Karpas-422 (cell line): ENCODE measurements at places on chromosomes 7 and 10.

GRCh38 chr10:45380903-45381620 is 7.0 kb downstream of the ALOX5 start:
- no peak for DNase-seq

DNA sequence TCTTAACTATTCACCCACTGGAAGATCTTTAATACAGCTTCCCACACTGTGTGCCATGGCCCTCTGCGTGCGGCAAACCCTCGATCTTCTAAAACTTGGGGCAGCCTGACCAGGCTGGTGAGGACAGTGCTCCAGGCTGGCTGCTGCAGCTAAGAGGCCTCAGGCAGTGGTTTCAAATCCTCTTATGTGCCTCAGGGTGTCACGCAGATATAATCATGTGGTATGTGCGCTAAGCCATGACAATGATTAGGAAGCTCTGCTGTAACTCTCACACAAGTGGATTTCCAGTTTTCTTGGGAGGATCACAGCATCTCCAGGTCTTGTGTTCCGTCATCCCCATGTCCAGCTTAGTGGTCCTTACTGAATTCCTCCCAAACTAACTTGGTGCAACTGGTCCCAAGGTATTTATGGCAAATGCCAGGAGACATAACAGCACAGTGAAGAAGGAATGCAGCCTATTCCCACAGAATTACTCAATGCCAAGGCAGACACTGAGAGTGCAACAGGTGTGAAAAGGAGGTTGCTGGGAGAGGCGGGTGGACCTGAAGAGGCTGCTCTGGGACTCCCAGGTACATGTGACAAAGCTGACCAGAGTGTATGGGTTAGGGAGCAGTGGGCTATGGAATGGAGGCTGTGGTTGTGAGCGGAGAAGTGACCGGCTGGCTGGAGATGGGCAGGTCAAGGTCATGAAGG is 2.3 kb downstream of the HPS1 start:
- no peak for DNase-seq

GRCh38 chr10:71436268-71437125 is 39.8 kb downstream of the CDH23 start:
- DNase-seq = no peak

DNA sequence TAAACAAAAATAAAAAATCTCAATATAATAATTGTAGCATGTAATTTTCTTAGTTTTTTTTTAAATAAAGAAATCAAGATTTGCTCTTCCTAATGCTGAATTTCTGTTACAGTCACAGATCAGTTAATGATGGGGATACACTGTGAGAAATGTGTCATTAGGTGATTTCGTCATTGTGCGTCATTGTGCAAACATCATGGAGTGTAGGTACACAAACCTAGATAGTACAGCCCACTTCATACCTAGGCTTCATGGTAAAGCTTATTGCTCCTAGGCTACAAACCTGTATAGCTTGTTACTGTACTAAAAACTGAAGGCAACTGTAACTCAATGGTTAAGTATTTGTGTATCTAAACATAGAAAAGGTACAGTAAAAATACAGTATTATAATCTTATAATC is 74.4 kb upstream of the LSM8 start:
- DNase-seq = no peak

DNA sequence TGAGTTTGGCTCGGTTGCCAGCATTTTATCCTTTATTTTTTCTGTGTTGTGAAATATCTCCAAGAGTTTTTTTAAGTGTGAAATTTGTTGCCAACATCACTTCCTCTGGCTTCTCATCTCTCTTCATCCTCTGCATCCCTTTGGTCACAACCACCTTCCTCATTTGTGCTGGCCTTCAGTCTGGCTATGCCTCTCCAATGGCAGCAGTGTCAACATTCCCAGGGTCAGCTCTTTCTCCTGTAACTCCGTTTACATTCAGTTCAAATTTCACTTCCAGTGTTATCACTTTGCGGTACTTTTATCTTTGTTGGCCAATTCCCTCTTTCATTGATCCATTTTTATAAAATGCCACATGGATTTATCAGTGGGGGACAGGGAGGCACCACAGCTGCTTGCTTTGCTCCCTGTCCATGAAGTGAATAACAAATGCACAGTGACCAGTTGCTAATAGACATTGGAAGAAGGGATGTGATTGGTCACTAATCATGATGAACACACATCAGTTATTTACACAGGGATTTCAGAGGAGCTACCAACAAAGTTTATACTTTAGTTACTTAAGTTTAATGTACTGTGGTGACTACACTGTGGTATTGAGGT is 311.4 kb upstream of the LRGUK start:
- no peak for DNase-seq

DNA sequence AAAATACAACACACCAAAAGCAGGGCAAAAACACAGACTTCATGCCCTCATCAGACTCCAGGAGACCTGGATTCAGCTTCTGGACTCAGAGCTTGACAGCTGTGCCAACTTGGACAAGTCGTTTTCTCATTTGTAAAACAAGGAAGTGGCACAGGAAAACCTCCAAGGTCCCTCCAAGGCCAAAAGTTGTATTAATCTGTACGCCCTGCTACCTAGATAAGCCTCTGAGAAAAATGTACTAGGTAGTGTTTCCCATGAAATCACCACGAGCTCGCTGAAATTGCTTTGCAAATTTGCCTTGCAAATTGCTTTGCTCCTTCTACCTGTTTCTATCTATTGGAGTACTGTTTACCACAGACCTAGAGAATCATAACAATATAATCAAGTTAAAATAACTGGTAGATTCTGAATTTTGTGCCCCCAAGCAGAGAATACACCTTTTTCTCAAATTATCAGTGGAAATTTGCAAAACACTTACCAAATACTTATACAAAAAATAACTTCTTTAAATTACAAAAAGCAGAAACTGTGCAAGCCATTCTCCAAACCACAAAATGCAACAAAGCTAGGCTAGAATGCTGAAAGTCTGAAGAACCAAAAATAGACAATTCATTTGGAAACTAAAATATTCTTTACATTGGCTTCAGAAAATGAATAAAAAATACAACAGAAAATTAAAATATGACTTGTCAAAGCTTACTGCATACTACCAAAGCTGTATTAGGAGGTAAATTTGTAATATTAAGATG is 158.1 kb upstream of the CHST15 start:
- no peak for DNase-seq

DNA sequence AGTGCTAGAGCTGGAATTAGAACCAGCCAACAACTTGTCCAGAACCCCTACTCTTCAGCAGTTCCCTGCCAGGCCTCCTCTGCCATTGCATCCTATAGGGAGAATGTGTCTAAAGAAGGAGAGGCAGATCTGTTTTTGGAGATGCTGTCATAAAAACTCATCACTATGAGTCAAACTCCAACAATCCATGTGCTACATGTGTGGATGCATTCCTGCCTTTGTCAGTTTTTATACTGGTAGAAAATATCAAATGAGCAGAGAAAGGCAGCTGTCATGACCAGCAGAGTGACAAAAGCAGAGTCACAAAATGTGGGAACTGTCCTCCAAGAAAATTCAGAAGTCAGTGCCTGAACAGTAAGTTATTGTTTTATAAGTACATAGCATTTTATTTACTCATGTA is 93.0 kb downstream of the ABLIM1 start:
- DNase-seq = no peak

DNA sequence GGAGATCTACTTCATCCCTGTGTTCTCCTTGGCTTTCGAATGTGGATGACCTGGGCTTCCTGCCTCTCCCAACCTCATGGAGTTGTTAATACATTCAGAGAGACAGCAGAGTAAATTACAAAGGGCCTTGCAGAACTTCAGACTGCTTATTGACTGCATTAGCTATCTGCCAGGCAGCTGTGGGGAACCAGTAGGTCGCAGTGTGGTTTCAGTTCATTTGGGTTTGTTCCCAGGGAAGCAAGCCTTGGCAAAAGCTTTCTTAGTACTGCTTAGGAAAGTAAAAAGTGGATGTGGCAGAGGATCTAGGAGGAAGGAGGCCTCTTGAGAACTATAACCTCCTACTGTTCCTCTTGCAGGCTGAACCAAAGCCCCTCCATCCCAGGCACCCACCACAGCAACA is 9.2 kb downstream of the NPFFR1 start:
- DNase-seq = no peak

- DNase-seq = no peak
Observed at GRCh38 chr7:83105063-83105462, 57.6 kb downstream of the PCLO start.

GRCh38 chr7:1665549-1666316 is 4.3 kb upstream of the ELFN1 start:
- no peak for DNase-seq

DNA sequence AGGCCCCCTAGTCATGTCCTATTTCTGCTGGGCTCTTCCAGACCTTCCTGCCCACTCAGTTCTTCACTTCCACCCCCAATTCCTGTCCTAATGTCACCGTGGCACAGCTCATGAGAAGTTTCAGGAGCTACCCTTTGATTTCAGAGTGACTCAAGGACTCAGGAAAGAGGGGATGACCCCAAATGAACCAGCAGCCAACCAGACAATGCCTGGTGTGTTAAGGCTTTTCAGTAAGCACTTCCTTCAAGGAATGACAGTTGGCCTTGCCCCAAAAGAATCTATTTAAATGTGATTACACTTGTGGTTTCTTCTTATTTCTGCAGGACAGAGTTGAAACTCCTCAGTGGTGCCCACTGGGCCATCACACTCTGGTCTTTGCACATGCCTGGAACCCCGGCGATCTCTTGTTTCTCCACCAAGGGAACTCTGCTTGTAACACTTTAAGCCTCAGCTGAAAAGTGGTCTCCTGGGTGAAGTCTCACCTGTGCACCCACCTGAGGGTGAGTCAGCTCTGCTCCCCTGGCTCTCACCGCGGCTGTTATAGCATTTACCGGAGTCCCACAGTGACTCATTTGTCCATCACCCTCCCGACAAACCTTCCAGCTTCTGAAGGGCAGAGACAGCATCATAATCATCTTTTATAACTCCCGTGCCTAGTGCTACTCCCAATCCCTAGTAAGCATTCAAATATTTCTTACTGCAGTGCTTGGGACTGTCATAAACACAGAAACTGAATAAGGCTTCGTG is 123.0 kb upstream of the SVIL start:
- no peak for DNase-seq

- DNase-seq = peak; percentile 83
Observed at GRCh38 chr10:102395400-102396316, at the start of gene NFKB2. NFKB2 (plus strand) TSS chr10:102395705; CDS start chr10:102395960, 255 bp downstream.

GRCh38 chr7:140060788-140061606 is 1.8 kb downstream of the PARP12 start:
- DNase-seq = no peak

DNA sequence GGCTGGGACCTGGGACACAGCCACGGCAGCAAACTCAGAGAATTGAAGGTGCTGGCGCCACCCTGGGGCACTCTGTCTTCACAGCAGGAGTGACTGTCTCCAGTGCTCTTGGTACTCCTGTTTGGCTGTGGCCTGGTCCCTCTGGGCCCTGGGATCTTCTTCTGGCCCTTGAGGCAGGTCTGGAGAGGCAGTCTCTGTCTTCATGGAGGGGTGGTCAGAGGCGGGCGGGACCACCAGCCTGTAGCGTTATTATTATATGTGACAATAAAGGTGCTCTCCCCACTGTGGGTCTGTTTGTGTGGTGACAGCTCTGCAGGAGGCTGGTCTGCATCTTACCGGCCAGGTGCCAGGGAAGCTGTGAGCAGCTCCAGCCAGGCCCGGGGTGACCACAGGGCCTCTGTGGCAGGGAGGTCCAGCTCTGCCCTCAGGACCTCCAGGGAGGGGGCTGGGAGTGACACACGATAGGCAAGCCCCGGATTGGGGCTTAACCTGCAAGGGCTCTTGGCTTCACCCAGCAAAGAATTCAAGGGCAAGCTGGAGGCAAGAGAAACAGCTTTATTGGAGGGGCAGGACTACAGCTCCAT is 70.3 kb downstream of the MYL10 start:
- DNase-seq = peak; percentile 72

- no peak for DNase-seq
Observed at GRCh38 chr7:28168393-28169158, 12.0 kb downstream of the JAZF1 start.

GRCh38 chr7:100679927-100680575 is 6.5 kb downstream of the GNB2 start:
- DNase-seq = peak; percentile 62

DNA sequence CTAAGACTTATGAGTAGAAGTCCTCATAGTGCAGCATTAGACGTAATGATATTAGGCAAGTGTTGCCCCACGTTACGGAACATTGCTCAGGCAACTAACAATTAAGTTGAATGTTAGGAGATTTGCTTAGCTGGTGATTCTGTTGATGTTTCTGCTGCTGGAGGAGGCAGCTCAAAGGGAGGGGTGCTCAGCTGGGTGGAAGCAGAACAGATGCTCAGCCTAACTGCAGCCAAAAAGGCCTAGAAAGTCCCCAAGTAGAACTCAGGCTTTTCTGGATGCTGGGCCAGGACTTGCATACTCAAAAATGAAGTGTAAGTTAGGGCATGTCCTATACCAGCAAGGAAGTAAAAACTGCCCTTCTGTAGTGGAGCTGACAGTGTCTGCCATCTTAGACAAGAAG is 201.4 kb downstream of the ADRA2A start:
- DNase-seq = no peak

GRCh38 chr7:14024406-14024805 is 34.9 kb upstream of the ETV1 start:
- no peak for DNase-seq

DNA sequence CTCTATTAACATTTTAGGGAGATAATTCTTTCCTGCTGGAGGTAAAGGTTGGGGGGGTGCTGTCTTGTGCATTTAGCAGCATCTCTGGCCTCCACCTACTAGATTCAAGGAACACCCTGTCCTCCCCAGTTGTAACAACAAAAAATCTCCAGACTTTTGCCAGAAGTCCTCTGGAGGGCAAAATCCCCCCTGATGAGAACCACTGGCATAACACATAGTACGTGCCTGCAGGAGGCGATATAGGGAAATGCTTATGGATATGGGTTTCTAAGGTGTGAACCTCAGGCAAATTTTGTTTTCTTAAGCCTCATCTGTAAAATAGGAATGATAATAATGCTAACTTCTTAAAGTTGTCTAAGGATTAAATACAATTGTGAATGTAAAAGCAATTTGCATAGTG is 2.9 kb upstream of the OSBPL3 start:
- no peak for DNase-seq

GRCh38 chr7:50068850-50069551 is 24.0 kb downstream of the ZPBP start:
- DNase-seq = peak; percentile 69

DNA sequence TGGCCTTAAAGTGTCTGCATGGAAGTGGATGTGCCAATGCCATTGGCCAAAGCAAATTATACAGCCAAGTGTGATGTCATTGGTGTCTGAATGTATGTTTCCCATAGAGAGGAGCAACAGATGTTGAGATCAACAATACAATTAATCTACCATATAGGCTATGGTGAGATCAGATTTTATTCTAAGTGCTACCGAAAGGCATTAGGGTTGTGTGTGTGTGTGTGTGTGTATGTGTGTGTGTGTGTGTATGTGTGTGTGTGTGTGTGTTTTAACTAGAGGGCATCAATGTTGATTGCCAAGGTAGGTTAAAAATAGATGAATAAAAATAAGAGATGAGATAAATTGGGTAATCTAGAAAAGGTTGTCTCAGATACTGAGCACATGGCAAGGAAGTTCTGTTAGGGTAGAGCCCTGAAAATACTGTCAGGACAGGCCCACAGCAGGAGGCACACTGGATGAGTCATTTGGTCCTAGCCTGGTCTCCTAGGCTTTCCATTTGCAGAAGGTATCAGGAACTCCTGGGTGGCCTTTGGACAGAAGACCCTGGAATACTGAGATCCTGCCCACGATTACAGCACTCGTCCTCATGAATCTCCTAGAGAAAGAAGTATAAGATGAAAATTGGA is 446.0 kb upstream of the PODXL start:
- no peak for DNase-seq

- peak; percentile 59 for DNase-seq
Observed at GRCh38 chr7:93461350-93461749, 113.2 kb downstream of the CALCR start.
